Astrocyte (in vitro differentiated cells and primary cell): ENCODE measurements at places on chromosomes 6 and 20. TPM values are rescaled to one million over a fixed set of nuclear protein-coding genes. Genes with fewer than 3 reads are reported as not detected.

DNA sequence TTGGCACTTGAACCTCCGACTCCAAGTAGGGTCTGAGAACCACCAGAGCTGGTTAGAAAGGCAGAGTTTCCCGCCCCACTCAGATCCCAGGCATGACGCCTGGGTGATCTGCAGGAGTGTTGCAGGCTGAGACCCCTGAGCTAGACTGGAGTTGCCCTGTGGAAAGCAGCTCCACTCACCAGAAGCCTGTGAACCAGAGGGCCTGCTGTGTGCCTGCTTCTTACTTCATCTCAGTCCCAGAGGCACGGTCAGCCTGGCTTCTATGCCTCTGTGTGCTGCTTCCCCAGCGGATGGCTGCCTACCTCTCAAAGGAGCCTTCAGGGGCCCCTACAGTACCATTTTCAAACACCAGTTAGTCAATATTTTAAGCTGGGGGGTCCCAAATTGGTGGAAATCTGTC lies 15.6 kb upstream of the CCN6 start:
- H3K4me3 ChIP-seq, result peak overlapping the region; percentile 42
- H3K36me3 ChIP-seq, result no peaks in the 10 kb centered on the region
- peak overlapping the region; percentile 94 for H3K27ac ChIP-seq
- no peaks in the 10 kb centered on the region for H3K27me3 ChIP-seq
- H3K4me1 ChIP-seq, result peaks cover 31% of the 10 kb centered on the region

The CDSN gene
- 0.22 and 0.27 TPM in 2 replicates for total RNA-seq

The DNPH1 gene
- total RNA-seq, result 15.1 and 17.6 TPM in 2 replicates

- H3K27me3 ChIP-seq, result peaks cover 2% of the 10 kb centered on the region
- peak; percentile 29 for DNase-seq
- no peak overlapping the region for H3K27ac ChIP-seq
- H3K4me1 ChIP-seq, result peaks cover 39% of the 10 kb centered on the region
- H3K4me3 ChIP-seq, result peak overlapping the region; percentile 51
Measured at GRCh38 chr6:44219053-44219814, 2.5 kb downstream of the MYMX start.

The EYA2 gene
- total RNA-seq, result 1.4 and 1.5 TPM in 2 replicates

DNA sequence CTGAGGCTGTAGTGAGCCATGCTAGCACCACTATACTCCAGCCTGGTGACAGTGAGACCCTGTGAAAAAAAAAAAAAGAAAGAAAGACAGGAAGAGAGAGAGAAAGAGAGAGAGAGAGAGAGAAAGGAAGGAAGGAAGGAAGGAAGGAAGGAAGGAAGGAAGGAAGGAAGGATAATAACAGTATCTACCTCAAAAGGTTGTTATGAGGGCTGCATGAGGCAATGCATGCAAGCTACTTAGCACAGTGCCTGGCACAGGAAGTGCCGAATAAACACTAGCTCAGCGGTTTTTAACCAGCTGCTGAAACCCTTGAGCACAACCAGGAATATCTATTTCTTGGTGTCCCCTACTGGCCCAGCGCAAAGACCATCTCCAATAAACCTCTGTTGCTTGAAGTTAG lies 62.3 kb upstream of the TBC1D7 start:
- no peak overlapping the region for H3K27ac ChIP-seq
- no peaks in the 10 kb centered on the region for H3K27me3 ChIP-seq
- no peak overlapping the region for H3K4me3 ChIP-seq
- H3K36me3 ChIP-seq, result no peaks in the 10 kb centered on the region

GRCh38 chr6:2363211-2363610 lies 117.8 kb upstream of the GMDS start:
- no peaks in the 10 kb centered on the region for H3K36me3 ChIP-seq
- no peak overlapping the region for H3K4me3 ChIP-seq
- H3K27ac ChIP-seq, result no peak overlapping the region
- no peaks in the 10 kb centered on the region for H3K4me1 ChIP-seq
- peaks cover 3% of the 10 kb centered on the region for H3K27me3 ChIP-seq

GRCh38 chr6:22119500-22119899 lies 177.3 kb downstream of the PRL start:
- H3K4me1 ChIP-seq, result no peaks in the 10 kb centered on the region
- no peak overlapping the region for H3K27ac ChIP-seq
- peak; percentile 36 for DNase-seq
- no peaks in the 10 kb centered on the region for H3K27me3 ChIP-seq
- no peak overlapping the region for H3K4me3 ChIP-seq

The BPI gene
- total RNA-seq, result not detected in 2 replicates

GRCh38 chr6:112478036-112478435 lies 130.9 kb downstream of the RFPL4B start:
- DNase-seq, result no peak
- H3K27me3 ChIP-seq, result no peaks in the 10 kb centered on the region
- no peaks in the 10 kb centered on the region for H3K36me3 ChIP-seq
- H3K27ac ChIP-seq, result no peak overlapping the region
- no peak overlapping the region for H3K4me3 ChIP-seq

The GSTA2 gene
- not detected in 2 replicates for total RNA-seq

DNA sequence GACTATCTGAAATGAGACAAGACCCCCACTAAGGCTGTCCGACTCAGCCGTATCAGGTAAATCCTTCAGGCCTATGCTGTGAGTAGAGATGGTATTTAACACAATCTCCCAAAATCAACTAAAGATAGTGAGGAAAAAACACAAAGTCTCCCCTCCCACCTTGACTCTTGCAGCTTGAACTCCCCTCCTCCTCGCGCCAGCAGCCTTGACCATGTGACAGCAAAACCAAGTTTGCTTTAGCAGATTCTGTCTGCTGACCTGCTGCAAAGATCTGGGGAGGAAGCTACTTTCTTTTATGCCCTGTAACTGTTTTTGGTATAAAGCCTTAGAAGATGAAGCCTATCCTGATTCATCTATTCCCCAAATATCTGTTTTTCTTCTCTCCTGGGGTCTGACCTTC lies 509.5 kb downstream of the CDH26 start:
- no peaks in the 10 kb centered on the region for H3K36me3 ChIP-seq
- no peak overlapping the region for H3K27ac ChIP-seq
- H3K4me1 ChIP-seq, result no peaks in the 10 kb centered on the region

- H3K4me1 ChIP-seq, result no peaks in the 10 kb centered on the region
- H3K27me3 ChIP-seq, result no peaks in the 10 kb centered on the region
- no peaks in the 10 kb centered on the region for H3K36me3 ChIP-seq
- no peak overlapping the region for H3K4me3 ChIP-seq
- no peak overlapping the region for H3K27ac ChIP-seq
Measured at GRCh38 chr6:14513496-14514393, 396.2 kb downstream of the CD83 start.

The RGL2 gene
- 36.5 and 38.9 TPM in 2 replicates for total RNA-seq

- H3K36me3 ChIP-seq, result no peaks in the 10 kb centered on the region
- peaks cover 63% of the 10 kb centered on the region for H3K27me3 ChIP-seq
- peaks cover 9% of the 10 kb centered on the region for H3K4me1 ChIP-seq
Measured at GRCh38 chr6:150142097-150142669, 661 bp upstream of the PPP1R14C start.

The ZFP57 gene
- total RNA-seq, result 0.36 and 0.50 TPM in 2 replicates

GRCh38 chr6:18269717-18270116 lies 5.4 kb upstream of the DEK start:
- H3K27ac ChIP-seq, result no peak overlapping the region
- H3K36me3 ChIP-seq, result no peaks in the 10 kb centered on the region
- no peak overlapping the region for H3K4me3 ChIP-seq
- no peaks in the 10 kb centered on the region for H3K27me3 ChIP-seq
